ENCODE measurements at places on chromosomes 12 and 14.

DNA sequence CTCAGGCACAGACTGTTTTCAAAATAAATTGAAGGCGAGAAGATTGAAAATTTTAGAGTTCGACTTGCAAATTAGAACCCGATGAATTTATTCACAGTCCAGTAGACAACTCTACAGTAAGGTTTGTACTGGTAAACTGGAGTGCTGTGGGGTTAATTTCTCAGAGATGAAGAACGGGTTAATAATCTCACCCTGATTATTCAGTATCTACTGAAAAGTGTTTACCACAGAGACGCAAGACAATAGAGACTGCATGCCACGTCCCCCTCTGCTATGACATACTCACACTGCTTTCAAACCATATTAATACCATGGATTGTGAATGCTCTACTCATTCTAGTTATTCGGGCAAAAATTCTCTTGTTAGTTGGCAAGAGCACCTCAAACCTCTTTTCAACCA is 36.1 kb downstream of the CFL2 start:
- DNase-seq: no peak

GRCh38 chr14:63795532-63795931 is 57.3 kb upstream of the SYNE2 start:
- no peak for DNase-seq

DNA sequence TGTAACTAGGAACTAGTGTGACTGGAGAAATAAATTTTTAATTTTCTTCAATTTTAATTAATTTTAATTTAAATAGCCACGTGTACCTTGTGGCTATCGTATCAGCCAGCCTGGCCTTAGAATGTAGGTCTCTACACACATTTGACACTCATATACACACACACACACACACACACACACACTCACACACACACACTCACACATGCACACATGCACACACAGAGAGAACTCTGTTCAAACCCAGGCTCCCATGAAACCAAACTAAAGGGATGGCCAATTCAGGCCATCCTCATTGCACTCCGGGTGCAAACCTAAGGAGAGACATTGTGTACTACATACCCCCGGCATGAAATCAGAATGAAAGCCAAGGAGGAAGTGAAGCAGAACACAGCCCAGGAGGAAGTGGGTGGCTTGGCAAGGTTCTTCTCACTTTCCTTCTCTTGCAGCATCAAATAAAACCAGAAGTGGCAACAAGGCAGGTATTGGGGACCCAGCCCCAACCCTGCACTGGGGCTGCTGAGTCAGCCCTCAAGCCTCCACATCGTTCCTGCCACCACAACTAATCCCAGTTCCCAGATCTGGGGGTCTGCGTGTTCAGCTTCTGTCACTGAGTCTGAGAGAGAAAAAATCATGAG is 26.2 kb upstream of the CHPT1 start:
- DNase-seq: peak; percentile 58

DNA sequence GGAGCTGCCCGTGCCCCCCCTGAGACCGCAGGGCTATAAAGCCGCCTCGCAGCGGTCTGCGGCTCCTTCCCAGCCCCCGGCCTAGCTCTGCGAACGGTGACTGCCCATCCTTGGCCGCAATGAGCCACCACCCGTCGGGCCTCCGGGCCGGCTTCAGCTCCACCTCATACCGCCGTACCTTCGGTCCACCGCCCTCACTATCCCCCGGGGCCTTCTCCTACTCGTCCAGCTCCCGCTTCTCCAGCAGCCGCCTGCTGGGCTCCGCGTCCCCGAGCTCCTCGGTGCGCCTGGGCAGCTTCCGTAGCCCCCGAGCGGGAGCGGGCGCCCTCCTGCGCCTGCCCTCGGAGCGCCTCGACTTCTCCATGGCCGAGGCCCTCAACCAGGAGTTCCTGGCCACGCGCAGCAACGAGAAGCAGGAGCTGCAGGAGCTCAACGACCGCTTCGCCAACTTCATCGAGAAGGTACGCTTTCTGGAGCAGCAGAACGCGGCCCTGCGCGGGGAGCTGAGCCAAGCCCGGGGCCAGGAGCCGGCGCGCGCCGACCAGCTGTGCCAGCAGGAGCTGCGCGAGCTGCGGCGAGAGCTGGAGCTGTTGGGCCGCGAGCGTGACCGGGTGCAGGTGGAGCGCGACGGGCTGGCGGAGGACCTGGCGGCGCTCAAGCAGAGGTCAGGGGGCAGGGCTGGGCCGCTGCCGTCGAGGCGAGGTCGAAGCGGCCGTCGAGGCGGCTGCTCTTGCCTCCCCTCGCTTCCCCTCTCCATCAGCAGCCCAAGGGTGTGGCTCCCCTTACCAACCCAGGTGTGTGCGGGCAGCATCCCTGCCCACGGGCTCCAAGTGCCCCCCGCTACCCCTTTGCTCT is at the start of gene PRPH:
TSS of gene PRPH (plus strand) at position 66 of the 855 bp plus-strand sequence. CDS start at position 120, 54 bp downstream.
- no peak for DNase-seq

DNA sequence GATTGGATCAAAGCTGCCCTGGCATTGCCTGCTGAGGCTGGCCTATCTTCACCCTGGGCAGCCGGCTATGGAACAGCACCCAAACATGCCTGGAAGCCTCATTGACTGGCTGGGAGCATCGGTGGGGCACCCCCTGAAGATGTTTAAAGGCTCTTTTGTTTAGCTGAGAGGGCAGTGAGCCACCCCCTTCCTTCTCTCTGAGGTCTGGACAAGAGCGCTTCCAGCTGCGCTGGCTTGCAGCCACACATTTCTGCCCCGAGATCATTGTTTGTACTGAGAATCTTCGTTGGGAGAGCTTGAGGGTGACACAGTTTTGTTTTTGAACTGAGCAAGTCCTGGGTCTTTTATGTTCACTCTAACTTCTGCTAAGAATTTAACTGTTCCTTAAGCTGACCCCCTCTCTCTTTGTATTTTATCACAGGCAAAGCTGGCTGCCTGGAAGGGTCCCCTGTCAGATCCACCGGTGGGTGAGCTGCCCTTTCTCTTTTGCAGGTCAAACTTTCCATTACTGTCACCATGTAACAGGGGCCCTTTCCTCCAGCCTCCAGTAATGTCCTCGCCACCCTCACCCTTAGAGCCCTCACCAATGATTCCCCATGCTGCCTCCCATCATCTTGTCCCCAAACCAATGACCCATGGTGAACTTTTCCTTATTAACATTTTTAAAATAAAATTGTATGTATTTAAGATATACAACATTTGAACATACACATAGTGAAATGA is 212.2 kb downstream of the KIF26A start:
- no peak for DNase-seq

GRCh38 chr12:108930155-108930554 is 50.3 kb downstream of the DAO start:
- DNase-seq: no peak

GRCh38 chr12:89593233-89593632 is 67.4 kb upstream of the POC1B start:
- no peak for DNase-seq

DNA sequence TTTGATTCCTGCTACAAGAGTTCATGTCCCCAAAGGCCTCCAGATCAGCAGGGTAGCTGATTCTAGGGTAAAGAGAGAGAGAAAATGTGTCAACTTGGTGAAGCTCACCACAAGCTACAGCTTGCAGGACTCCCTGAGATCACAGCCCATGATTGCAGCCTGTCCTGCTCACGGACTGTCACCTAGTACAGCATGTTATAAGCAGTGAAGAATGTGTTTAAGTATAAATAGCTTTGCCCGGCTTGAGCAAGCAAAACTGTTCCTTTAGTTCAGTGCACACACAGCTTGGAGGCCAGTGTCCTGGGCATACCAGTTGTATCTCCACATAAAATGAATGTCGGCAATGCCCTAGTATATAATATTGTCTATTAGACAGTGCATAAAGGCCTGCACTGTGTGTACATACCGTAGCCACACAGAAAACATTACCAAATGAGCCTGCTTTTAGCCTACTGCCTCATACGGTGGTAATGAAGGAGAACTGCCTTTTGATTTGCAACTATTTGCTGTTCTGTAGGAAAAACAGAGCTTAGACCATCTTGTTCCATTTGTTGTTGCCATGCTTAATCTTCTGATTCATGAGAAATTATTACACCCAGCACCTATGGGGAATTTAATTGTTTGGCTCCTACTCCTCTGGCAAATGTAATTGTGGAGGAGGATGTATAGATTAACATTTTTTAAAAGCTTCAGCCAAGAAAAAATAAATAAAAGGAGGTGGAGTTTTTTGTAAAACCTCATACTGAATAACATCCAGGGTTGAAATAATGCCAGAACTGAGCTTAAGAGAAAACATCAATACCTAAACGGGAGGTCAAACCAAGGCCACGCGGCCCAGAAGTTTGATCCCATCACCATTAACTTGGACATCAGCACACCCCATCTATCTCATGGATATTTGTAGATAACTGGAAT is 108.1 kb upstream of the G2E3 start:
- no peak for DNase-seq

DNA sequence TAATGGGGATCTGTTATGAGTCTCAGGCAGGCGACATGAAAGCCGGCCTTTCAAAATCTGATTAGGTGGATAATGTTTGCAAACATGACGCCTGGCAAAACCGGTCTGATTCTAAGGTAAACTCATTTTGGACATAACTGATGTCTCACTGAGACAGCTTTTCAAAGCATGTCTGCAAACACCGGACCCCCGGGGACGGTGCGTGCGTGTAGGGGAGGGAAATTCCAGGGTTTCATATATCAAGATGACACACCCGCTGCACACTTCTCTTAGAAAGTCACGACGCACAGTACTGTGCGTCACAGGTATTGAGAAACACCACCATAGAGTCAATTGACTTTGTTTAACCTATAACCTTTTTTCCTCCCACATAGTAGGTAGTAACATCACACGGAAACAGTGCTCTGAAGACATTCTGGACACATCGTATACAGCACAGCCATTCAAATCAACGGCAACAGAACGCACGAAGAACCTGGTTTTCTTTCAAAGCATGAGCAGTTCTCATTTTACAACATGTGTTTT is 43.9 kb upstream of the TESC start:
- no peak for DNase-seq

DNA sequence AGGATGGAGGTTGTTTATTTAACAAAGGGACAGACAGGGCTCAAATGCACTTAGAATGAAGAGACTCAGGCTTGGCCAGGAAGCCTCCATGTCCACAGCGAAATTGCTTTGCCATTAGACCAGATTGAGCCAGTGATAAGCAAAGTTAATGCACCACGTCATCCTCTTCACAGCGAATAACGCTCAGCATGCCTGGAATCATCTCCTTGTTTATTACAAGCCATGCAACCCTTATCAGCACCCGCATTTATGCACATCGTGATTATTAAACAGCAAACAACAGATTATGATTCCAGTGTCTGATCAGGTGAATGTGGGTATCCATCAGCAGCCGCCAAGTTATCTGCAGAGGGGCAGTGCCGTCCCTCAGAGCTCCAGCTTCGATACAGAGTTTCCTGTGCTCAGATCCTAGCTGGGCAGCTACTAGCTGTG is 175.0 kb upstream of the TMEM132C start:
- no peak for DNase-seq

- DNase-seq: no peak
These were observed 100.7 kb downstream of the ELK3 start for GRCh38 chr12:96294831-96295230.

- no peak for DNase-seq
These were observed 61.5 kb downstream of the VRK1 start for GRCh38 chr14:96858643-96859042.

- DNase-seq: no peak
These were observed 13.1 kb downstream of the ARF6 start for GRCh38 chr14:49905989-49906388.

GRCh38 chr12:64001439-64001838 is 156.9 kb downstream of the SRGAP1 start:
- no peak for DNase-seq

DNA sequence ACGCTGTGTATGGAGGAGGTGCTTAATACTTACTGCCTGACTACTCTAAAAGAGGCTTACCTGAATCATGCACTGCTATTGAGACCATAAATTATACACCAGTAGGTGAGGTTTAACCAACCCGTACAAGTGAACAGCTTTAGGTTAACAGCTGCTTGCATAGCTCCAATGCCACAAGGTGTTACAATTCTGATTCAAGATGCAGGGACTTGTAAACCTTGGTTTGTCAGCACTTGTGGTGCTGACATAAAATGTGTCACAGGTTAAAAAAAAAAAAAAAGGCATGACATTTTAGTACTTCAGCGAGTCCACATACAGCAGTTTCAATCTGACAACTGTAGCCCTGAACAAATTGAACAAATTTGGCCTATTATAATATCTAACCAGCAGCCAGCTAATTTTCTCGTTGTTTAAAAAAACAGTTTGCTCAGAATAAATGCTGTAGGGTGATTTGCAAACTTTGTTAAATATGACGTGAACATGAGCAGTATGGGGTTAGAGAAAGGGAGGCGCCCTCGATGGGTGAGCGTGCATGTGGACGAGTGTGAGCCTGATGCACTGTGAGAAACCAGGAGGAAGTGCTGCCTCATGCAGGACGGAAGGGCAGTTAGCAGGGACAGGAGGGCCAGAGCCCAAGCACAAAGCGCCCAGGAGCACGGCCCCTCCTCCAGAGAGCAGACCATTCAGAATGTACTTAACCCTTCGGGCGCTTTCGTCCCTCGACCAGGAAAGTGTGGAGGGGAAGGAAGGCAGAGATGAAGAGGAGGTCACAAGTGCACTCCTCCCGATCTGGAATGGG is 44.7 kb downstream of the TCHP start:
- DNase-seq: no peak

DNA sequence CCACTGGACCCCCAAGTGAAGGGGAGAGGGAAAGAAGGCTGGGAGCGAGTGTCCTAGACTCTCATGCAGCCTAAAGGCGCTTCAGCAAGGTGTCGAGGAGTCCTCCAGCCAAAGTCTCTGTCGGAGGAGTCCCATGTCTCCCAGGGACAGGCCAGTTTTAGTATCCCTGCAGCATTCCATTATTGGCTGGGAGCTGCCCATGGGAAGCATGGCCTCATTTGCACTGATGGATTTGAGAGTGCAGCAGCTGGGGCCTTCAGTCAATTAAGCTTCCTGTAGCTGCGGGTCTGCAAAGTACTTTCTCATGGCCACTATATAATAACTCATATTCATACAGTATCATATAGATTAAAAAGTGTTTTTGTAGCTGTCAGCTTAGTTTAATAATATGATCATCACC is 12.4 kb upstream of the RPH3A start:
- no peak for DNase-seq

GRCh38 chr12:108319277-108320234 is 19.6 kb downstream of the CMKLR1 start:
- DNase-seq: no peak

GRCh38 chr14:90999299-90999698 is 61.1 kb downstream of the RPS6KA5 start:
- no peak for DNase-seq

- no peak for DNase-seq
These were observed 105.3 kb downstream of the SLC6A15 start for GRCh38 chr12:84807249-84807648.

GRCh38 chr12:114686426-114686772 is 2.4 kb upstream of the TBX3 start:
- DNase-seq: no peak

DNA sequence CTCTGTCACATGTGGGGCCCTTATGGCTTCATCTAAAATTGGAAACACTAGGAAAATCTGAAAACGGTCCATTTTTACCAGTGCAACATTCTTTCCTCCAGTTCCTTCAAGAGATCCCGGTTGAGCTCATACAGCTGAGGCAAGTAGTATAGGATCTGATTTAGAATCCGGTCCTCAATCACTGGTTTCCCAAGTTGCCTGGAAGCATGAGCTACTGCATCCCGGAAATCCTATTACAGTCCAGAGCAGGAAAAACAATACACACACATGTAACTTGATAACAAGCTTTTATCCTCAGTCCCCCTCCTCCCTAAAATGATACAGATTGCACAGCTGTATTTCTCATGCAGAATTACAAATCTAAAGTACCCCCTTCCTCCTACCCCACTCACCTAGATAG is 67.9 kb upstream of the NR2C1 start:
- DNase-seq: no peak

- DNase-seq: peak; percentile 19
These were observed 666 bp downstream of the FMNL3 start for GRCh38 chr12:49706351-49707127.

Data from CD4-positive, alpha-beta T cell treated with Interleukin-6 for 4 hours (primary cell).